Sigmoid colon (tissue), 7 donors: ENCODE measurements at places on chromosomes 5 and 9. TPM values are rescaled to one million over a fixed set of nuclear protein-coding genes. Genes with fewer than 3 reads are reported as not detected.

- no peak overlapping the region for H3K4me3 ChIP-seq
- no peaks in the 10 kb centered on the region for H3K4me1 ChIP-seq
- DNase-seq = no peak
- H3K36me3 ChIP-seq = no peaks in the 10 kb centered on the region
- no peak overlapping the region for H3K27ac ChIP-seq
- no peaks in the 10 kb centered on the region for H3K27me3 ChIP-seq
Measured at GRCh38 chr5:31581498-31582099, 49.5 kb downstream of the C5orf22 start.

GPR150 gene
- not detected for total RNA-seq

- peaks cover 100% of the 10 kb centered on the region for H3K4me1 ChIP-seq
- H3K36me3 ChIP-seq = no peaks in the 10 kb centered on the region
- no peak overlapping the region for H3K4me3 ChIP-seq
- no peaks in the 10 kb centered on the region for H3K27me3 ChIP-seq
- DNase-seq = peak; percentile 92
Measured at GRCh38 chr5:132426525-132427138, 57.1 kb downstream of the SLC22A5 start.

TMEM215 gene
- not detected for total RNA-seq

DNA sequence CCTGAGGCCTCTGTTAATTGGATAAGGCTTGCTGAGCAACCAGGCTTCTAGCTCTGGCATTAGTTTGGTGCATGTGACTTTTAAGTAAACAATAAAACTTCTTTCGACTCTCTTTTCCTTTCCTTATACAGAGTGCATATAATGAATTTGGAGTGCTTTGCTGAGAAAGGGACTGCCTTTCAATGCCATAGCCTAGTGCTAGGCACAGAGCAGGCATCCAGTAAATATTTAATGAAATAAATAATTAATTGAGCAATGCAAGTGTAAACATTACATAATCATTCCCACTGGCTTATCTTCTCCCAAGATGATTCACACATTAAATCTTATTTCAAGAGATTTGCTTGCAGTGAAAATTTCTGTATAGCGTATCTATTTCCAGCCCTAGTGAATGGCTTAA, 74.1 kb downstream of the NMUR2 start:
- no peak for DNase-seq
- H3K4me3 ChIP-seq = no peak overlapping the region
- no peaks in the 10 kb centered on the region for H3K36me3 ChIP-seq
- H3K4me1 ChIP-seq = no peaks in the 10 kb centered on the region
- H3K27me3 ChIP-seq = no peaks in the 10 kb centered on the region

- H3K27ac ChIP-seq = no peak overlapping the region
- H3K4me3 ChIP-seq = no peak overlapping the region
- no peaks in the 10 kb centered on the region for H3K27me3 ChIP-seq
Measured at GRCh38 chr5:1168796-1169195, 32.6 kb upstream of the SLC6A19 start.

GRCh38 chr9:136363949-136364748, 605 bp upstream of the DNLZ start:
- no peaks in the 10 kb centered on the region for H3K27me3 ChIP-seq
- no peak for DNase-seq
- H3K4me1 ChIP-seq = peaks cover 34% of the 10 kb centered on the region
- no peak overlapping the region for H3K4me3 ChIP-seq

GRCh38 chr5:55742778-55743177, 4.9 kb downstream of the DDX4 start:
- no peaks in the 10 kb centered on the region for H3K36me3 ChIP-seq
- H3K4me3 ChIP-seq = no peak overlapping the region
- DNase-seq = no peak
- H3K27ac ChIP-seq = no peak overlapping the region

- H3K4me1 ChIP-seq = no peaks in the 10 kb centered on the region
- no peak overlapping the region for H3K4me3 ChIP-seq
- H3K27me3 ChIP-seq = no peaks in the 10 kb centered on the region
Measured at GRCh38 chr5:11251247-11251646, 490.2 kb upstream of the DAP start.

PCDHGB3 gene
- 6.1 TPM for total RNA-seq

DNA sequence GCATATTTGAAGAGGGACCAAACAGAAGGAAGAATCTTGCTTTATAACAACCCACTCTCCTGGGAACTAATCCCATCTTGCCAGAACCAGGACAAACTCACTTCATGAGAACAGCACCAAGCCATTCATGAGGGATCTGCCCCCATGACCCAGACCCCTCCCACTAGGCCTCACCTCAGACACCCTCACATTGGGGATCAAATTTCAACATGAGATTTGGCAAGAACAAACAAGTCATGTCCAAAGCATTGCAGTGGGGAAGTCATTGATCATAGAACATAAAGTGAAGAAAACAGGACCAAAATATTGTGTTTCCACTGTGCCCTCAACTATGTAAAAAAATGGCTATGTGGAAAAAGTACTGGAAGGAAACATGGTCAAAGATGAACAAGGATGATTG, 43.9 kb downstream of the MAP1B start:
- DNase-seq = no peak
- H3K27me3 ChIP-seq = no peaks in the 10 kb centered on the region
- H3K4me1 ChIP-seq = no peaks in the 10 kb centered on the region
- H3K27ac ChIP-seq = peak overlapping the region; percentile 77
- H3K4me3 ChIP-seq = no peak overlapping the region

DNA sequence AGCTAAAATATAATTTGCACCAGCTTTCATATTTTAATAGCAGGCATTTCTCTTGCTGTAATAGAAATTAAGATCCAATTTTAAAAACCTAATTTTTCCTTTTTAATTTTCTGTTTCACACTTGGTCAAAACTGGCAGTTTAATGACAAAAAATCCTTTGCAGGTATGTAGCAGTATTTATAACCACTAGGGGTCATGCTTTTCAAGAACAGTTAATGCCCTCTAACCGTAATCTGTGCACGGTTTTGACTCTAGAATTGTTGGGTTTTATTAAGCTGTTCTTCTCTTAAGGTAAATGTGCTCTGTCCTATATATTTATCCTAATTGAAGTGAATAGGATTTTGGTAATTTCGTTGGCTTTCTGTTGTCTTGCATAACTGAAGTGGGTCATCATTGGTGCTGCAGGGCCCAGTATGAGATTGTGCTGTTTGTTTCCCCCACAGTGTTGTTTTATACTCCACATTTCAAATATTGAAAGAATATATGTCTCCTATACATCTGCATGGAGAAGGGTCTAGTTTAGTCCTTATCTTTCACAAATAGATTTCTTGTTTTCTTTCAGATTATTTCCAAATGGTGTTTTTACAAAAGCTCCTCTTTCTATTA, 107.4 kb downstream of the SCAMP1 start:
- H3K27ac ChIP-seq = no peak overlapping the region
- H3K4me1 ChIP-seq = no peaks in the 10 kb centered on the region
- H3K27me3 ChIP-seq = no peaks in the 10 kb centered on the region
- H3K36me3 ChIP-seq = peaks cover 7% of the 10 kb centered on the region
- DNase-seq = no peak

- H3K4me3 ChIP-seq = no peak overlapping the region
- no peaks in the 10 kb centered on the region for H3K36me3 ChIP-seq
- no peaks in the 10 kb centered on the region for H3K27me3 ChIP-seq
- H3K27ac ChIP-seq = no peak overlapping the region
Measured at GRCh38 chr5:122447879-122448278, 135.8 kb downstream of the SNCAIP start.

CNTNAP3 gene
- 18.8 TPM for total RNA-seq

NSD1 gene
- total RNA-seq = 37.6 TPM

DNA sequence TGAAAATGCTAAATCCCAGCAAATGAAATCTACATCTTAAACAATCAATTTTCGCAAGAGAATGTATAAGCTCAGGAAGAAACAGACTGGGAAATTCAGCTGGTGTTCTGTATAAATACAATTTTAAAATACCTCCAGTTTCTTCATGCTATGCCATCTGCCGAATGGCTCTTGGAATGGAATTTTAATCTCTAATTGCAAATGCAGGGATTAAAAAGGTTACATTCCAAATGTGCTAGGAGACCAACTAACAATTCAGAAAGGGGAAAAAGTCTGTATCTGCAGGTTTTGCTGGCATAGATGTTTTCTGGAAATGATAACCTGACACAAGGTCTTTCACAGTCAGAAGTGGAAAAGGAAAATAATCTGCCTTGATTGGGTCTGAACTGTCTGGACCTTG, 379.7 kb downstream of the MAT2B start:
- H3K36me3 ChIP-seq = no peaks in the 10 kb centered on the region
- no peak overlapping the region for H3K4me3 ChIP-seq
- H3K27me3 ChIP-seq = no peaks in the 10 kb centered on the region
- no peaks in the 10 kb centered on the region for H3K4me1 ChIP-seq

DNA sequence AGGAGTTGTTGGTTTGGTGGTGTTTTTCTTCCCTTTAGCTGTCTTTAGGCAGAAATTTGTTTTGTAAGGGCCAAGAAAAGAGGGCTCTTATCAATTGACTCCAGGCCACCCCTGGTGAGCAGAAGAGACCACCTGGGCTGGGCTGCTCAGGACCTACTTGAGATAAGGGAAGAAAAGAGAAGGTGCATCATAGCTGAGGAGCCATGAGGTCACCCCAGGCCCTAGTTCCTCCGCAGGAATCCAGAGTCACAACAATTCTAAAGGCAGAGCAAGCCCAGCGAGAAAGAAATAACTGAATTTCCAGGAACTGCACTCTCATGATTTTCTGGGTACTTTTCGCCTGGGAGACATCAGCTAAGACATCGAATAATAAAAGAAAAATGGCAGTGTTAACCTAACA, 34.9 kb downstream of the RFK start:
- H3K27ac ChIP-seq = no peak overlapping the region
- H3K27me3 ChIP-seq = no peaks in the 10 kb centered on the region
- no peak for DNase-seq
- no peaks in the 10 kb centered on the region for H3K36me3 ChIP-seq
- no peaks in the 10 kb centered on the region for H3K4me1 ChIP-seq

DNA sequence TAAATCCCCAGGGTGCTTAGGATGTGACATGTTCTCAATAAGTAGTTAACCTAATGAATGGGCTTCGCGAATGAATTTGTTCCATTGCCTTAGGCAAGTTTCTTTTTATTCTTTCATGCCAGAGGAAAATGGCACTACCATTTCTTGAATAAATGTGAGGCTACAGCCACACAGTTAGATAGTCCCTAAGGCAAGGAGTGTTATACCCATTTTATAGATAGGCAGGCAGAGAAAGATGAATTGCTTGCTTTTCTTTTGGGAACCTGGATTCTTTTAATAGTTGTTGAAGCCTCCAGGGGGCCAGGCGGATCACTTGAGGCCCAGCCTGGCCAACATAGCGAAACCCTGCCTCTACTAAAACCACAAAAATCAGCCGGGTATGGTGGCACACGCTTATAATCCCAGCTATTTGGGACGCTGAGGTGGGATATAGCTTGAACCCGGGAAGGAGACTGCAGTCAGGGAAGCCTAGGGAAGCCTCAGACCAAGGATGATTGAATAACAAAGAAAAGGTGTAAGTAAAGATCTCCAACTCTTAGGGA, 943 bp downstream of the NOP16 start:
- no peak for DNase-seq
- H3K4me1 ChIP-seq = peaks cover 28% of the 10 kb centered on the region
- no peaks in the 10 kb centered on the region for H3K27me3 ChIP-seq
- H3K4me3 ChIP-seq = peak overlapping the region; percentile 65

STPG3 gene
- not detected for total RNA-seq

ZFP2 gene
- 5.4 TPM for total RNA-seq

DNA sequence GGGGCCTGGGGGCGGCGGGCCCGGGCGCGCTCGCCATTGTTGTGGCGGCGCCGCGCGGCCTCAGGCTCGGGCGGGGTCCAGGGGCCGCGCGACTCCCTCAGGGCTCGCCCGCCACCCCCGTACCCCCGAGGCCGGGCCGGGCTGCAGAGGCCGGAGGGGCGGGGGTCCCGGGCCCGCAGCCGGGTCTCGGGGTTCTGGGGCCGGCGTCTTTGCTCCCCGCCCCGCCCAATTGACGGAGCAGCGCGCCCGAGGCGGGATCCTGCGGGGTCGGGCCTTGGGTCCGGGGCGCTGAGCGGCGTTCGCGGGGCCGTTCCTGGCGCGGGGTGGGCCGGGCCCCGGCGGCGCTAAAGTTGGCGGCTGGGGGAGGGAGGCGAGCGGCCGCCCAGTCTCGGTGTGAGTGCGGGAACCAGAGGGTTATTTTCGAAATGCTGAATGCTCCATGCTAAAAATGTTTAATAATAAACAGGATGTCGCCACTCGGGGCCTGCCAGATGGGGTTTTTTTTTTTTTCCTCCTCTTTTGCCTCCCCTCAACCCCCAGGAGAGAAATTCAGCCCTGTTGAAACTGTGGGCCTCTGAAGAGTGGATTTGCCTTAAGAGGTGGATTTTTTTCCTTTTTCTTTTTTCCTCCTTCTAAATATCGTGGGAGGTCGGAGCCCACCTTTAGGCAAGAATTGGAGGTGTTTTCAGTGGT, 724 bp downstream of the PRRC2B start:
- H3K27ac ChIP-seq = peak overlapping the region; percentile 95
- peaks cover 56% of the 10 kb centered on the region for H3K4me1 ChIP-seq
- no peaks in the 10 kb centered on the region for H3K27me3 ChIP-seq
- no peaks in the 10 kb centered on the region for H3K36me3 ChIP-seq
- peak; percentile 77 for DNase-seq
- H3K4me3 ChIP-seq = peak overlapping the region; percentile 74

- H3K36me3 ChIP-seq = no peaks in the 10 kb centered on the region
- DNase-seq = no peak
- H3K27ac ChIP-seq = no peak overlapping the region
- no peak overlapping the region for H3K4me3 ChIP-seq
Measured at GRCh38 chr9:650362-650761, 191.1 kb upstream of the DMRT1 start.

GRCh38 chr5:23026252-23027170, 173.4 kb upstream of the CDH12 start:
- no peaks in the 10 kb centered on the region for H3K36me3 ChIP-seq
- peak overlapping the region; percentile 51 for H3K27ac ChIP-seq
- H3K4me1 ChIP-seq = peaks cover 25% of the 10 kb centered on the region

GRCh38 chr9:129442803-129443511, 177.9 kb downstream of the C9orf50 start:
- no peaks in the 10 kb centered on the region for H3K27me3 ChIP-seq
- no peak for DNase-seq
- peaks cover 3% of the 10 kb centered on the region for H3K4me1 ChIP-seq
- H3K27ac ChIP-seq = no peak overlapping the region
- H3K4me3 ChIP-seq = no peak overlapping the region

DNA sequence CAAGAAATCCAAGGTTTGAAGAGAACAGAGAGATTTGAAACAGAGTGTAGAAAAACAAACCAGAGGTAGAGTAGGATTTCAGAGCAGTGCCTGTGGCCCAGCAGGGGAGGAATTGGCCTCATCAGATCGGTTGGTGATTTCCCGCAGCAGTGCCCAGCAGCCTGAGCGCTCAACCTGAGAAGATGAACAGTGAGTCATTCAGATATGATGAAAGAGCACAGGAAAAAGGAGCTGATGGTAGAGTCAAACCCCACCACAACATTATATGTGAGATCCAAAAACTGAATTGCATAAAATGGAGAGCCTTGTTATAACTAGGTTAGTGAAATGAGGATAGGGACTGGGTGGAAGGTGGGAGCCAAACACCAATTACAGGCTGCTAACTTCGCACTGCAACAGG, 248.9 kb downstream of the PIK3R1 start:
- no peak overlapping the region for H3K27ac ChIP-seq
- no peak overlapping the region for H3K4me3 ChIP-seq
- no peaks in the 10 kb centered on the region for H3K27me3 ChIP-seq
- no peak for DNase-seq
- H3K4me1 ChIP-seq = peaks cover 7% of the 10 kb centered on the region

MAP1B gene
- 232 TPM for total RNA-seq

GRCh38 chr9:133428617-133429101, 6.5 kb downstream of the ADAMTS13 start:
- no peak for DNase-seq
- H3K27me3 ChIP-seq = peaks cover 11% of the 10 kb centered on the region
- no peaks in the 10 kb centered on the region for H3K36me3 ChIP-seq
